ENCODE measurements at places on chromosomes 2 and 18. TPM values are rescaled to one million over a fixed set of nuclear protein-coding genes. Genes with fewer than 3 reads are reported as not detected.

DES gene
- 1.9 TPM for total RNA-seq

CIB4 gene
- not detected for total RNA-seq

VIL1 gene
- total RNA-seq: not detected

FBXO36 gene
- total RNA-seq: 6.2 TPM

CXCR2 gene
- total RNA-seq: not detected

CBLN2 gene
- 84.9 TPM for total RNA-seq
